ENCODE measurements at places on chromosomes 3 and 15. TPM values are rescaled to one million over a fixed set of nuclear protein-coding genes. Genes with fewer than 3 reads are reported as not detected.

DNA sequence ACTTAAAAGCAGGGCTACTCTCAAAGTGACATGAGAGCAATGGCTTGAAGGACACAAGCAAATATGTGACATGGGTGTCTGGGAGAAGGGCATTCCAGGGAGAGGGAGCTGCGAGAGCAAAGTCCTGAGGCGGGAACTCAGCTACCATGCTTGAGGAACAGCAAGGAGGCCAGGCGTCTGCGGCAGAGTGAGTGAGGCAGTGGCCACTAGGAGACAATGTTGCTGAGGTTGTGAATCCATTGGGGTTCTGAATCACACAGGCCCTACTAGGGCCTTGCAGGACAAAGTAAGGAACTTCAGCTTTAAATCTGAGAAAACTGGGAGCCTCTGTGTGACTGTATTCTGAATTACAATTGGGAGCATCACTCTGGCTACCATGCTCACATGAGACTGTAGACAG lies 94.1 kb upstream of the PRICKLE2 start:
- H3K27me3 ChIP-seq, result peaks cover 2% of the 10 kb centered on the region
- DNase-seq, result no peak
- no peaks in the 10 kb centered on the region for H3K4me1 ChIP-seq
- H3K4me3 ChIP-seq, result no peak overlapping the region
- H3K36me3 ChIP-seq, result no peaks in the 10 kb centered on the region

Gene CTXN2
- total RNA-seq, result not detected

GRCh38 chr15:62569460-62570404 lies 404.6 kb upstream of the C2CD4B start:
- no peak overlapping the region for H3K27ac ChIP-seq
- no peak for DNase-seq
- no peaks in the 10 kb centered on the region for H3K36me3 ChIP-seq
- H3K4me1 ChIP-seq, result no peaks in the 10 kb centered on the region
- H3K4me3 ChIP-seq, result no peak overlapping the region

DNA sequence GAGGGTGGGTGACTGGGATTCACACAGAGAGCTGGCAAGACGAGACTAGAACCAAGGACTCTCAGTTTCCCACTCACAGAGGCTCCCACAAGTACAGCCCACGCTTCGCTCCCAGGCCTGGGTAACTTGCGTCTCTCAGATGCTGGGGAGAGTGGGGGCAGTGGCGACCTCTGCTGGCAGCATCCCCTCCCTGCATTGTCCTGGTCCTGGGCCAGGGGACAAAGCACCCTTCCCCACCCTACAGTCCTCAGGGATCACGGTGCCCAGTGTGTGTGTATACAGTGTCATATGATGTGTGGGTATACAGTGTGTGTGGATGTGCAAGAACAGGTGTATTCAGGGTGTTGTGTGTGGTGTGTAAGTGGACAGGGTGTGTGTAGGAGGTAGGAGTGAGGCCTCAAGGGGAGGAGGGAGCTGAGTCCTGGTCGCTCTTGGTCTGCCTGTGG lies 12.8 kb downstream of the VILL start:
- H3K4me1 ChIP-seq, result peaks cover 26% of the 10 kb centered on the region
- no peak overlapping the region for H3K27ac ChIP-seq
- H3K4me3 ChIP-seq, result no peak overlapping the region
- DNase-seq, result peak; percentile 49

DNA sequence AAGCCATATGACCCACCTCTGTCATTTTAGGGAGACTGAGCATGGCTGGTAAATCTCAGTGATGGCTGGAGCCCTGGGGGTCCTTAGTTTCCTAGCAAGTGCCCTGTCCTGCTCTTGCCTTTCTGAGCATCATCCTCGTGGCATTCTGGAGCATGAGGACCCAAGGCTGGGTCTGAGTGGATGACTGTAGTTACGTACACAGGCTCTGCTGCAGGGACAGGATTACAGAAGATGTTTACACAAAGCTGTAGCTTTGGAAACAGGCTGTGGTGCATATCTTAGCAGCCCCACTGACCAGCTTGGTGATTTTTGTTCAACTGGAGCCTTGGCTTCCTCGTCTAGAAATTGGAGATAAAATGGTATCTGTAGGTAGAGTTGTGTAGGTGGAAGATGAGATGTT lies 272.9 kb upstream of the CTDSPL start:
- no peak overlapping the region for H3K4me3 ChIP-seq
- DNase-seq, result no peak
- no peaks in the 10 kb centered on the region for H3K36me3 ChIP-seq
- H3K4me1 ChIP-seq, result no peaks in the 10 kb centered on the region
- no peaks in the 10 kb centered on the region for H3K27me3 ChIP-seq

DNA sequence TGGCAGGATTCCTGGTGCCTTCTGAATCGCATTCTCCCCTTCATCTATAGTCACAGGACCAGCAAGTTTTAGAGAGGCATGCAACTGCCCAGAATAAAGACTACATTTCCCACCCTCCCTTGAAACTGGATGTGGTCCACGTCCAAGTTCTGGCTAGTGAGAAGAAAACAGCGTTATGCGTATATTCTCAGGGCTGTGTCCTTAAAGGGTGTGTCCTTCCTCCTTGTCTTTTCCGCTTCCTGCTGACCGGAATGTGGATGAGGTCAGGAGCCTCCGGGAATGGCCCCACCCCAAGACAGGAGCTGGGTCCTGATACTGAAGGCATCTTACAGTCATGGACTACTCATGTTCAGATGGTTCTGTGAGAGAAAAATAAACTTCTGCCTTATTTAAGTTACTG lies 20.2 kb downstream of the CHST2 start:
- H3K4me1 ChIP-seq, result no peaks in the 10 kb centered on the region
- DNase-seq, result no peak
- no peaks in the 10 kb centered on the region for H3K36me3 ChIP-seq

DNA sequence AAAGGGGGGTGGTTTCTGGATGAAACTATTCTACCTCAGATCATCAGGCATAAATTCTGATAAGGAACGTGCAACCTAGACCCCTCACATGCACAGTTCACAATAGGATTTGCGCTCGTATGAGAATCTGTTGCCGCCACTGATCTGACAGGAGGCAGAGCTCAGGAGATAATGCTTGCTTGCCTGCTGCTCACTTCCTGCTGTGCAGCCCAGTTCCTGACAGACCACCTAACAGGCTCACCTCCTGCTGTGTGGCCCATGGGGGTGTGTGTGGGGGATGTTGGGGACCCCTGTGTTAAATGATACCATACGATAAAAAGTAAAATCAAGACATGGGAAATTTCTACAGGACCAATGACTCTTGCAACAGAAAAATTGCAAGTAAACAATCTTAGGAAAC lies 24.0 kb downstream of the CP start:
- no peak overlapping the region for H3K4me3 ChIP-seq
- no peak overlapping the region for H3K27ac ChIP-seq
- H3K4me1 ChIP-seq, result no peaks in the 10 kb centered on the region
- no peak for DNase-seq
- peaks cover 49% of the 10 kb centered on the region for H3K27me3 ChIP-seq

- H3K4me3 ChIP-seq, result no peak overlapping the region
- no peak overlapping the region for H3K27ac ChIP-seq
- no peaks in the 10 kb centered on the region for H3K4me1 ChIP-seq
- H3K36me3 ChIP-seq, result no peaks in the 10 kb centered on the region
These were observed 198.5 kb upstream of the RARB start for GRCh38 chr3:25229586-25229985.

- no peak for DNase-seq
- no peak overlapping the region for H3K4me3 ChIP-seq
- H3K27me3 ChIP-seq, result no peaks in the 10 kb centered on the region
- no peak overlapping the region for H3K27ac ChIP-seq
- no peaks in the 10 kb centered on the region for H3K36me3 ChIP-seq
- no peaks in the 10 kb centered on the region for H3K4me1 ChIP-seq
These were observed 192.7 kb upstream of the LRIG1 start for GRCh38 chr3:66693461-66694031.

GRCh38 chr15:44882499-44882968 lies 74.0 kb upstream of the TERB2 start:
- H3K4me1 ChIP-seq, result peaks cover 22% of the 10 kb centered on the region
- H3K27ac ChIP-seq, result peak overlapping the region; percentile 37
- H3K4me3 ChIP-seq, result no peak overlapping the region
- peak; percentile 7 for DNase-seq
- H3K27me3 ChIP-seq, result no peaks in the 10 kb centered on the region

GRCh38 chr3:140187656-140188221 lies 252.8 kb downstream of the CLSTN2 start:
- no peaks in the 10 kb centered on the region for H3K36me3 ChIP-seq
- DNase-seq, result no peak
- H3K4me1 ChIP-seq, result no peaks in the 10 kb centered on the region
- H3K4me3 ChIP-seq, result no peak overlapping the region
- peaks cover 1% of the 10 kb centered on the region for H3K27me3 ChIP-seq
- no peak overlapping the region for H3K27ac ChIP-seq

DNA sequence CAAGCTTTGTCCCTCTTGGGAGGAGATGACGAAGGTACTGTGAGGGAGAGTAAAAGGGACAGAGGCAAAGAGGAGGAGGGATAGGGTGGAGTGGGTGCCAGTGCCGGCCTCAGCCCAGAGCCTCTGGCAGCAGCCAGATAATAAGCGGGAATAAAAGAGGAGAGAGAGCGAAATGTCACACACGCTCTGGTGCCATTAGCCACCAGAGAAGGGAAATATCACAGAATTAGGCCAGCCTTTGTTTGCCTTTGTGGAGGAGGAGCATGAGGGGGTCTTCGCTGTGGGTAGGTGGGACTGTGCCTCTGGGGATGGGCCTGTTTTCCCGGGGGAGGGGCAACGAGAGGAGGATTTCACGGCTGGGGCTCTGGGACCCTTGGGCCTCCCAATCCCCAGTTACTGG lies 67.8 kb downstream of the LINGO1 start:
- H3K4me3 ChIP-seq, result no peak overlapping the region
- H3K27me3 ChIP-seq, result no peaks in the 10 kb centered on the region
- H3K4me1 ChIP-seq, result no peaks in the 10 kb centered on the region
- DNase-seq, result no peak
- H3K36me3 ChIP-seq, result no peaks in the 10 kb centered on the region

Gene RARRES1
- total RNA-seq, result not detected

Gene SLC28A2
- not detected for total RNA-seq

DNA sequence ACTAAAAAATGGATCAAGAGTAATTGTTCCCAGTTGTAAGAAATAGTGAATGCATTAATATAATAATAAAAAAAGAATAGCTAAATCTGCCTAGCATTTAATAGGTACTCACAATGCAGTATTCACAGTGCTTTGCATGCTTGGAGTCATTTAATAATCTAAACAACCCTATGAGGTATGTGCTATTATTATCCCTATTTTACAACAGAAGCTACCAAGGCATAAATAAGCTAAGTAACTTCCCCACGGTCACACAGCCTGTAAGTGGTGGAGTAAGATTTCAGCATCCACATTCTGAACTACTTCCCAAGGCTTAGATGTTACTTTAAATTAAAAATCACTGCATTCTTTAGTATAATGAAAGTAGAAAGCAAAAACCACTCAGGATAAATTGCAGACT lies 102.9 kb downstream of the PLCH1 start:
- no peak overlapping the region for H3K27ac ChIP-seq
- H3K36me3 ChIP-seq, result no peaks in the 10 kb centered on the region
- no peak for DNase-seq

DNA sequence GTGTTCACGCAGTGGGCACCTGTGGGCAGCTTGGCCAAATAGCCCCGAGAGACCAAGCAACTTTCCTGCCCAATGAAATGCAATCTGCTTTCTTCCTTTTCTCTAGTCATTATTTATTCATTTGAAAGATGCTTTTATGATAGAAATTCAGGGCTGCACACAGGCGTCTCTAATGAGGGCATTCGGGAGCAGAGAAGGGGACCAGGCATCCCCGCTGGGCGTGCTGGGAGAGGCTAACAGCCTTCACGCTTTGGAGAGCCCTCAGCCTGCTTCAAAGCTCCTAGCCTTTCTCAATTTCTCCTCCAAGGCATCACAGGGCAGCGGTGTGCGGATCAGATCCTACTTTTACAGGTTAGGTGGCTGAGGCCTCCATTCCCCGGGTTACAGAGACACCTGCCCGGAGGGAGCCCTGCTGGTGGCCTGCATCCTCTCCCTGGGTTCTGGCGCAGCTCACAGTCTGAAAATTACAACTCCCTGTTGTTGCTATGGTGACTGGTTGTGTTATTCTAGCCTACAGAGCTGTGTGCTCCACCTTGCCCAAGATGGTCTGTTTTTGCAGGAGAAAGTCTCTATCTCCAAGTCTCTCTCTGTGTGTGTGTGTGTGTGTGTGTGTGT lies 21.8 kb upstream of the KLF13 start:
- H3K4me3 ChIP-seq, result no peak overlapping the region
- H3K4me1 ChIP-seq, result peaks cover 50% of the 10 kb centered on the region
- DNase-seq, result peak; percentile 30
- peaks cover 9% of the 10 kb centered on the region for H3K27me3 ChIP-seq
- H3K27ac ChIP-seq, result peak overlapping the region; percentile 31
- no peaks in the 10 kb centered on the region for H3K36me3 ChIP-seq

Gene IMPG2
- 0.37 TPM for total RNA-seq

Gene CPNE9
- total RNA-seq, result 0.25 TPM

Gene SLC7A14
- total RNA-seq, result not detected

GRCh38 chr15:87777054-87777561 lies 479.4 kb downstream of the NTRK3 start:
- H3K36me3 ChIP-seq, result no peaks in the 10 kb centered on the region
- no peak overlapping the region for H3K27ac ChIP-seq
- no peaks in the 10 kb centered on the region for H3K4me1 ChIP-seq
- no peak for DNase-seq

Gene MESP1
- total RNA-seq, result 1.6 TPM

DNA sequence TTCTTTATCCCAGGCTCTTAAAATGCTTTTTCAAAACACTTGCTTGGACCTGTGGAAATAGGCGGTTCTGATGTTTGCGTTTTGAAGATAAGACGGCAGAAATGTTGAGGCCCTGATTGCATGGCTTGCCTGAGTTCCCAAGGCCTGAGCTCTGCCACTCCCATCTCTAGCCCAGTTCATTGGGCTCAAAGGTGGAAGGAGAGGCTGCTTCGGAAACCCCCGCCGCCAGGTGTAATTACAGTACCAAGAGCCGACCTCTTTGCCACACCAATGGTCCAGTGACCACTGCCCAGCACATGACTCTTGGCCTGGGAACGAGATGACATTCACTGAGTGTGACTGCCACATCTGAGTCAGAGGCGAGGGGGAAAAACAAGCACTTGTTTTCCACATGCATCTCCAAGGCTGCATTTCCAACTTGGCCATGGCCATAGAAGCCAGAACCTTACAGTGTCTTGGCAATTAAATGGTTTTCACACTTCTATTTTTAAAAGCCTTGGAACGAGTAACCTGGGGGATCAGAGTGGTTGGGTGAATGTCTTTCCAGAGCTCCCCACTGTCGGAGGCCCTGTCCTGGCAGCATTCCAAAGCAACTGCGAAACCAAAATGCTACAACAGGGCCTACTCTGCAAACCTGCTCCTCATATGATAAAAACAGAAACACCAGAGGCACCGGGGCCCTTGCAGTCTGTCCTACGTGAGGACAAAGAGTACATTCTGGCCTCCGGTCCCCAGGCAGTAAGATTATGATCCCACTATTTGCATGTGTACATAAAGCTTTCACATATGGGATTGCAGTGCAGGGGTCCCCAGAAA lies 63.8 kb upstream of the CGNL1 start:
- peaks cover 4% of the 10 kb centered on the region for H3K27me3 ChIP-seq
- no peak overlapping the region for H3K4me3 ChIP-seq
- no peak for DNase-seq
- no peaks in the 10 kb centered on the region for H3K4me1 ChIP-seq
- H3K36me3 ChIP-seq, result no peaks in the 10 kb centered on the region

GRCh38 chr3:112365035-112365434 lies 32.1 kb downstream of the CD200 start:
- peaks cover 13% of the 10 kb centered on the region for H3K36me3 ChIP-seq
- no peak for DNase-seq
- peak overlapping the region; percentile 85 for H3K27ac ChIP-seq
- H3K27me3 ChIP-seq, result no peaks in the 10 kb centered on the region

Gene PDZRN3
- total RNA-seq, result not detected

Gene CDAN1
- total RNA-seq, result 23.8 TPM

- peak within 1 kb of the TSS; percentile 62 for H3K27ac ChIP-seq
- H3K27me3 ChIP-seq, result peaks cover 57% of the 10 kb centered on the region
- H3K4me3 ChIP-seq, result peak within 1 kb of the TSS; percentile 76
- peaks cover 33% of the 10 kb centered on the region for H3K4me1 ChIP-seq
- H3K36me3 ChIP-seq, result peaks cover 9% of the 10 kb centered on the region
These were observed at the start of gene PODXL2 for GRCh38 chr3:127628788-127629466. Gene PODXL2, plus strand, starts transcription at chr3:127629185. Its CDS starts 35 bp downstream, at chr3:127629220.

Gene GOLGA6L10
- 0.54 TPM for total RNA-seq
